Right hindlimb (tissue), 1 donor: ENCODE measurements at places on chromosomes 1 and 21.

DNA sequence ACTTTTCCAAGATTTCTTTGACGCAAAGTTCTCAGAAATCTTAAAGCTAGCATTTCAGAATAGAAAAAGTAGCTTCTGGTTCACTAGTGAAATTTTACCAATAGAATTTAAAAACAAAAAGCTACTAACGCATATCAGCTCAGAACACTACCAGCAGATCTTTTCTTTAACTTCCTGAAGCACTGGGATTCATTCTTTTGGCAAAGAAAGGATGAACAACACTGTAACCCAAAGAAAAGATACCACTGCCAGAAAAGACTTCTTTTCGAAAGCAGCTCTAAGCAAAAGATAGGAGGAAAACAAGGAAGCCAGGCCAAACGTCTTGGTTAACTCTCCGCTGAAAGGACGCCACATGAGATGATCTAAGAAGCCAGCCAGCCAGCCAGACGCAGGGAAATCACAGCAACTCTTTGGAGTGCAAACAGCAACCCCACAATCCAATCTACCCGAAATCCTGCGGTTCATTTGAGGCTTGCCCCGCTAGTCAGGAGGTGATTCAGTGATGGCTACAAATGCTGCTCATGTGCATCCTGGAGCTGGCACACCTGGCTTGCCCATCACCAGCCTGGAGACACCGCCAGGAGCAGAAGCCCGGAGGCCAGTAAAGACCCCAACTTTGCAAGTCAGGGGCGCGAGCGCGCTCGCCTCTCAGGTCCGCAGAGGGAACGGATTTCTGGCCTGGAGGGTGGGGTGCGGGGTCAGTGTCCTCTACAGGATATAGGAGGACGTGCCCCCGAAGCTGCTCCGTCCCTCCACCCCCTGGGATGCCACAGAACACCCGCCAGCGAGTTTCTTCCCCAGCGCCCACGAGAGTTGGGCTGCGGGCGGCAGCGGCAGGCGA is 812 bp downstream of the NBPF1 start:
- peak; percentile 85 for DNase-seq

- DNase-seq, result peak; percentile 17
Observed at GRCh38 chr1:218811497-218811896, 362.2 kb upstream of the LYPLAL1 start.

GRCh38 chr21:44360159-44360558 is 6.7 kb downstream of the TRPM2 start:
- DNase-seq, result no peak

- no peak for DNase-seq
Observed at GRCh38 chr1:83959824-83960498, 39.0 kb downstream of the TTLL7 start.

DNA sequence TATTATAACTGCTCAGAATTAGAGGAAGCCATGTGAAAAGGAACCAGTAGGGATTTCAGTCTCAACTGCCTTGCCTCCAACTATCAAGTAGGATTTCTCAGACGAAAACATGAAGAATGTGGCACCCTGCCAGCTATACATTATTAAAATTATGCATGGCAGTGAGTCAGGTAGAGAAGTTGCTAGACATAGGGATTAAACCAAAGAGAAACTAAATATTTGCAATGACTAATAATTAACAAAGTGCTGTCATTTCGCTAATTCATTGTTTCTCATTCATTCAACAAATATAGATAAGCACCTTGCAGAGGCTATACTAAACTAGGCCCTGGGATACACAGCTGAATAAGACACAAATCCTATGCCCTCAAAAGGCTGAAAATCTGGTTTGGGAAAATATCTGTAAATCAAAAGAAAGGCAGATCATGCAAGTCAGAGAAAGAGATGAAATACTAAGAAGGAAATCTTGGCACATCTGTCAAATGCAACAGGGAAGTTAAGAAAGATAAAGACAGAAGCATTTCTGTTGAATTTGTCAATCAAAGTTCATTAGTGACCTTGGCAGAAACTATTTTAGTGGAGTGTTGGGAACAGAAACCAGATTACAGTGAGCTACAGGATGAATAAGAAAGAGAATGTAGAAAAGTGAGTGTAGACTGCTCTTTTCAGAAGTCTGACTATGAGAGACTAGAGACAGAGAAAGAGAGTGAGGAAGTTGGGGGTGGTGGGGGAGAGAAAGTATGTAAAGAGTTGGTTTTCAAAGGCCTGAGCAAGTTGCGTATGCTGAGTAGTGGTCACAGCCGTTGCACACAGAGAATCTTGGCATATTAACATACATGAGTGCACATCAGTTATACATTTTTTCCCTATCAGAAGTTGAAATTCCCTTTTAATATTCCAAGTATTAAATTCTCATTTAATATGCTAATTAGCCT is 14.7 kb upstream of the NBPF11 start:
- DNase-seq, result no peak

DNA sequence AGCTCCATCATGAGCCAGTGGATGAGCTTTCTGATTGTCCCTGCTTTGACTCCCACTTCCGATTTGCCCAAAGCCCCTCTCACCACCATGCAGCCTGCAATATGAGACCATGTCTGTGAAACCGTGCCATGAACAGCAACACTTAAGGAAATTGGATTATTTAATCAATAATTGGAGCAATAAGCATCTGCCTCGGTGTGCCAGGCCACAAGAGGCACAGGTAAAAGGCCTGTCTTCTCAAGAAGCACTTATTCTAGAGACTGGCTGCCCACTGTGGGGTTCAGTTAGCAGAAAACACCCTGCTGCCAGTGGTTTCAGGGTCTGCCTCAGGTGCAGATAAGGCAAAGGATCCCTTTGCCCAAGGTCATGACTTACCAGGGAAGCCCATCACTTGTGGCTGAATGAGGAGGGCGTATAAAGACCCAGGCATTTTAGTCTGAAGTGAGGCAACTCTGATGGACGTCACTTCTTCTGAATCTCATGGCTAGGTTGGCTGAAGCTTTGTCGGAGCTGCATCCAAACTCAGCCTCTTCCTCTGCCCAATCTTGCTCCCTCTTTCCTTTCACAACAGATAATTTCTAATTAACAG is 7.1 kb upstream of the CHI3L2 start:
- DNase-seq, result no peak

GRCh38 chr1:175865041-175865766 is 121.8 kb upstream of the TNR start:
- DNase-seq, result no peak

DNA sequence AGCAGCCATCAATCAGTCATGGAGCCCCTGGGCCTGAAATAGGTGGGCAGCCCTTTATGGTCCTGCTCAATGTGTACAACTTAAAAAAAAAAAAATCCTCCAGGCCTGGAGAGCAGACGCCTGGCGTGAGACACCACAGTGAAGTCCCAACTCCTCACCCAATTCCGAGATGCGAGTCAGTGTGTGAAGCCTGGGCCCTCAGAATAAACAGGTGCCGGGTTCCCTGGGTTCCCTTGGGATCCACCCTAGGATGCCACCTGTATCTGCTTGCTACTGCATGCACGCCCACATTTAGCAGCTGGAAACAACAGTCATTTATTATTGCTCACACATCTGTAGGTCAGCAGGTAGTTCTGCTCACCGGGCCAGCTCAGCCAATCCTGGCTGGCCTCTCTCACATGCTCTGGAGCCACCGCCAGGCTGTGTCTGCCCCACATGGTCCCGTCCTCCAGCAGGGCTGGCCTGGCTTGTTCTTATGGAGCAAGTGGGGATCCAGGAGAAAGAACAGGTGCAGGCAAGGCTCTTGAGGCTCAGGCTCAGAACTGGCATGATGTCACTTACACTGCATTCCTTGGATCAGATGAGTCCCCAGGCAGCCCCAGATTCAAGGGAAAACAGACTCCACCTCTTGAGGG is 172.7 kb downstream of the NPHP4 start:
- DNase-seq, result no peak

DNA sequence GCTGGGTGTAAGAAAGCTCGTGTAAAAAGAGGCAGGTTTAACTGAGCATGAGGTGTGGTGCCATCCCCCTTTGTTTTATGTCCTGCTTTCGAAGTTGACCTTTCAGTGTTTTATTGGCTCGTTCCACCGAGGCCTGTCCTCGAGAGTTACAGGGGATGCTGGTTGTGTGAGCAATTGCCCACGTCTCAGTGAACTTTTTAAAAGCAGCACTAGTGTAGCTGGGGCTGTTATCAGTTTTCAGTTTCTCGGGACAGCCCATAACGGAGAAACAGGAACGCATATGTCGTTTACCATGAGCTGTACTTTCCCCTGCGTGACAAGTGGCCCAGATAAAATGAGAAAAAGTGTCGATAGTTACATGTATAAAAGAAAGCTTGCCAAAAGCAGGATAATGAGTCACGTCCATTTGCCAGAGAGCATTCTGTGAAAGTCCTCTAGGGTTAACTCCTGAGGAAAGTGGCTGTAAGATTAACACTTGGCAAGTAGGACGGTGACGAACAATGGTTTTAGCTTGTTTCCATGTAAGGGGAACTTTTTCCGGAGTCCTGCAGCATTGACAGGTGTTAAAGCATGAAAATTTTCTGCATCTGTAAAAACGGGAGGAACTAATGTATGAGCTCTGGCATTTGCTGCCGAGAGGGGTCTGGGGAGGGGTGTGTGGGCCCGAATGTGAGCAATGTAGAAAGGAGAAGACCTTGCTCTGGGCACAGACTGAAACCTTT is 7.8 kb upstream of the LRRC47 start:
- no peak for DNase-seq

DNA sequence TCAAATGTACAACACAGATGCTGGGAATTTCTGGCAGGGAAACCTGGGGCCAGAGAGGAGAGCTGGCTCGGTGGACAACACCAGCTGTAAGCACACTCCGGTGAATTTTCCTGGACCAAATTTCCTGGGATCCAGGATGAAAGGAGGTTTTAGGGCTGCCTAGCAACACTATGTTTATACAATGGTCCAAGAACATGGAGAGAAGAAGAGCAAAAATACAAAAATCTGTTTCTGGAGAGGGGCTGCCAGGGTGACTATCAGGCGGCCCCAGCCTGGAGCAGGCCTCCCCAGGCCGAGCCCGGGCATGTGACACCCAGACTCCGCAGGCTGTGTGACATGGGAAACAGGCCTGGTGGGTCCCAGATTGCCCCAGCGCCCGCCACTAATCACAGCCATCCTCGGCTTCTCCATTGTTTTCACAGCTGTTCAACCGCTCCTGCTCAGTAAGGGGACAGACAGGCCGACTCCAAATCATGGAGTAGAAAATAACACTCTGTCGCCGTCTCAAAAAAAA is 336.0 kb upstream of the NFIA start:
- DNase-seq, result peak; percentile 90

DNA sequence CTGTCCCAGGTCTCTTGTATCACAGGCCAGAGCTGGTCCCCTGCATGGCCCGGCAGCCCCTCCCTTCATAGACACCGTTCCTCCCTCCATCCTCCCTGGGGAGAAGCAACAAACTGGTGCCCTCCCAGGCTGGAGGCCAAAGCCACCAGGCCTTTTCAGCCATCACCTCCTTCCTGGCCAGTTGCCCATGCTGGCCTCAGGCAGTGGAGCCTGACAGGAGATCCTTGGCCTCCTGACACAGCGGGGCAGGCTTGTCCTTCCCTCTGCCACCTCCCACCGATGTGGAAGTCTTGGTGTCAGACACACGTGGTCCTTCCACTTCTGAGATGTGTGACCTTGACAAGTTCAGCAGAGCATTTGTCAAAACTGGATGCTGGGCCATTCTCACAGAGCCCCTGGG is 206.0 kb downstream of the HIVEP3 start:
- DNase-seq, result no peak

DNA sequence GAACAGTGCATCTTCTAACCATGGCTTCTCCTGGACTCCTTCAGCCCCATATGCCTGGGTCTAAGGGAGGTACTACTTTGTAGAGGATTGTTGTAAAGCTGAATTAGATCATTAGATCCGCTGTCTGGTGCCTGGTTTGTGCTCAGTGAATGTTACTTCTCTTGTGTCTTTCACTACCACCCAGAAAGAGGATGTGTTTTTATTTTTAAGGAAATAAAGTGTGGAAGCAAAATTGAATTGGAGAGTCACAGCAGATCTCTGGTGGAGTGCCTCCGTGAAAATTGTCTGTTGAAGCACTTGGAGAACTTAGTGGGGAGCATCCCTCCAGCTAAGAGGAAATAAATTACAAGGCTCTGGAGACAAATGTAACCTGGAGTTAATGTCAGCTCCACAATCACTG is 101.8 kb upstream of the ARTN start:
- DNase-seq, result no peak

GRCh38 chr1:162922201-162922600 is 61.2 kb upstream of the CCDC190 start:
- no peak for DNase-seq

- no peak for DNase-seq
Observed at GRCh38 chr1:3955196-3955772, 55.2 kb upstream of the C1orf174 start.

DNA sequence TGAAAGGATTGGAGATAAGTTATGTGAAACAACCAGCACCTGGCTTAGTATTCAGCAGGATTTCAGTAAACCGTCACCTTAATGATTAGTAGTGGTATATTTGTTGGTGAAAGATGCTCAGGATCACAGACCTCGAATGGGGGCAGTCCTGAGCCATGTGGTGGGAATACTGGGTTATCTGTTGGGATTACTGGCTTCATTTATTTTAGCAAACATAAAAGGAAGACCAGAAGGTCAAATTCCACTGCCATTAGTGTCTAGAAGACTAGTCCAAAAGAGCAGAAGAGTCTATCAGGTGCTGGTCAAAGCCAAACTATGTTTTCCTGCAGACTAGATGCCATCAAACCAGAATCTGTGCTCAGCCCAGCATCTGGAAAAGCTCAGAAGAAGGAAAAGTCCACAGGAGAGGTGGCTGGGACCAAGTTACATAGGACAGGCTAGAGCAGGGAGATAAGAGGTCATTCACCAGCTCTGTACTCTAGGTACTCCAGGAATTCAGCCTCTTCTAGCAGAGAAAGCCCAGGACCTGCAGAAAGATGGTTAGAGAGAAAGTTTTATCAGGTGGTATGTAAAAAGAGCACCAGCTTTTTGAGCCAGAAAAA is 343.4 kb downstream of the PLPP3 start:
- no peak for DNase-seq

DNA sequence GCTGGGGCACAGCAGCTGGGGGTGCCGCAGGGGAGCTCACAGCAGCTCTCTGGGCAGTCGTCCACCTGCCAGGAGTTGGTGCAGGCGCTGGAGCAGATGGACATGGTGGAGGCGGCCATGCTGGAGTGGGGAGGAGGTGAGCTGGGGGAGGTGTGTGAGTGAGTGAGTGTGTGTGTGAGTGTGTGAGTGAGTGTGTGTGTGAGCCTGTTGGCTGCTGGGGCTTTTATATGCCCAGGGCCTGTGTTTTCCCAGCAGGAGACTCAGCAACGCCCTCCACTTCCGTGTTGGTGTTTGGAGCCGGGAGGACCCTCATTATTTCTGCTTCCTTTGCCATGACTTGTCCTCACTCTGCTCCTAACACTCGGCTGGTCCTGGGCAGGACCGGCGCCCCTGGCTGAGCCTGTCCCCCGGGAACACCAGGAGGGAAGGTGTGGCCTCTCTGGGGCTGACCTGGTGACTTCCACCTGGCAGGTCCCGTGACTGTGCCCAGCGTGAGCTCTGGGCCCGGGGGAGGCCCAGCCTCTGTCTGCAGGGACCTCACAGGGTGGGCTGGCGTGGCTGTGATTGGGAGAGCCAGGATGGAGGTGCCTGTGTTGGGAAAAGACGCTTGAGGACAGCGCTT is at the start of gene KRTAP10-2:
KRTAP10-2 (minus strand) TSS at position 166 of the 622 bp plus-strand sequence; CDS start at position 119, 47 bp downstream.
- DNase-seq, result no peak

DNA sequence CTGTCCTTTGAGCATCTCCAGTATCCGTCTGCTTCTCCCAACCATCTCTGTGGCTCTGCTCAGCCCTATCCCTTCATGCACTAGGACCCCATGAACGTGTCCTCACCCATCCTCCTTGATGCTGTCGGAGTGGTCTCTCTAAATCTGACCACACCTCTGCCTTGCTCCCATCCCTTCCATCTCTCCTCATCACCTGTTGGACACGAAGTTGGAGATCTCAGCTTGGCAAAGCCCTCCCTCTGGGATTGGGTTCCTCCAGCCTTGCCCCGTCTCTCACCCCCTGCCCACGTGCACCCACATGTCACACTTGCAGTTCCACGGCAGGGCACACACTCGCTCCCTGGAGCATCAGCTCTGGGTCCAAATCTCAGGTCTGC is 135.7 kb downstream of the ACTL8 start:
- no peak for DNase-seq
